ENCODE measurements at places on chromosomes 4 and X.

DNA sequence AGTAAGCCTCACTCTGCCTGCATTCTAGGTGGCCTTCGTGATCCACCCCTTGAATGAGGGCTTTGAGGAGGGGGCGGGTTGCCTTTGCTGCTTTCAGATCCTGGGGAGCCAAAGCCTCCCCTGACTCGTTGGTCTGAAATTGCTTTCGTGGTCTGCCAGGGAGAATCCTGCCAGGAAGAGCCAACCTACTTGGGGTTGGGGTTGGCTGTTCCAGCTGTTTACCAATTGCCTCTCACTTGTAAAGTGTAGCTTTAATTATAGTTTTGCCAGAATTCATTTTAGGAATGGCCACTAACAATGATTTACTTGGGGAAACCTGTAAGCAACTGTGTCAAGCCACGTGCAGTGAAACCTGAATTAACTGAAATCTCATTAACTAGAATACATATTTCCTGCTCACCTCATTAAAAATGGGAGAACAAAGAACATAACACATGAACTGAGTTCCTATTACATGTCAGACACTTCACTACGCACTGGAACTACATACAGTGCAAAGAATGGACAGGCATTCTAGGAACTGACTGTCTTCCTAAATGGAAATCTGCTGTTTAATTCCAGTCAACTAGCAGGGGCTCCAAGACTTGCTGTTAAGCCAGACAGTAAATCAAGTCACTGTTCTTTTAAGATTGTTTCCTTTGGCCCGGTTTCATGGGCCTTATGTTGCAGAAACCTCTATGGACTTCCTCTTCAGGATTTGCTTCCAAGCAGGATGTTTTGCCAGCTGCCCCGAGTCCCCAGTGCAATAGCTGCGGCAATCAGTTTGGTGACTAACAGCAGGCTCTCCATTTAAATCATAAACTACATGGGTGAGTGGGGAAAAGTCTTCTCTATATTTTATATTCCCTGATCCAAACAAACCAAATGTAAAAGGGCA lies 16.4 kb upstream of the NKRF start:
- DNase-seq, result peak; percentile 44

GRCh38 chr4:169164669-169165415 lies 105.9 kb downstream of the SH3RF1 start:
- no peak for DNase-seq

- DNase-seq, result no peak
These were observed 13.4 kb downstream of the PRPS2 start for GRCh38 chrX:12804655-12805054.

- DNase-seq, result peak; percentile 9
These were observed 1.0 kb upstream of the DDX60 start for GRCh38 chr4:168319486-168320019.

GRCh38 chr4:115145393-115146160 lies 32.2 kb upstream of the NDST4 start:
- DNase-seq, result no peak

DNA sequence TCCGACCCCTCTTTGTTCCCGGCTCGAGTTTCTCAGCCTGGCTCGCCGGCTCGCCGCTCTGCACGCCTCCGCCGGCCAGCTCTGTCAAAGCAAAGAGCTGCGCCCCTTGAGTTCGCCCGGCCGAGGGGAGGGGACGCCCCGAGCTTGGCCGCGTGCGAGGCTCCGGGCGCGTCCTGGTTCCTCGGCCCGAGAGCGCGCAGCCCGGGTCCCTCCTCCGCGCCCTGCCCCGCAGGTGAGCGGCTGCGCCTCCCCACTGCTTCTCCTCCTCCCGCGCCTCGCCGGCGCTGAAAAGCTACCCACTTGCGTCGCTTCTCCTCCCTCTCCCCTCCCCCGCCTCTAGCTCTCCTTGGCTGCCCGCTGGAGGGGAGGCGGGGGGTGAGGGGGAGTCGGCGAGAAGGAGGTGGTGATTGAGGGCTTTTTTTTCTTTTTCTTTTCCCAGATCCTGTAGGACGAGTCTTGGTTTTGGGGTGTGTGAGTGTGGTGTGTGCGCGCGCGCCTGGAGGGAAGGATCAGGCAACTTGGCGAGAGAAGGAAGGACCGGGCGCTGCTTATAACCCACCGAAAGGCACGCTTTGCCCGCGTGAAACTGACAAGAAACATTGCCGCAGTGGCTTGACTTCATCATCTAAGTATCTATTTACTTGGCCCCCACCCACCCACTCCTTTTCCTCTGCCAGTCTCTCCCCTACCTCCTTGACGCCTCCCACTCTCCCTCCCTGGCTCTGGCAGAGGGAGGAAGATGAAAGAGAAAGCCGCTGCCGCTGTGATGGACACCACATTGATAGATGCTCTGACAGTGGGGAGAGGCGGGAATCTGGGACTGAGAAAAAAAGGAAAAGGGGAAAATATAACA lies at the start of gene LEF1:
Gene LEF1, minus strand, starts transcription at position 262 of the 853 bp plus-strand sequence. CDS start 1,165 bp downstream, outside the sequence.
- DNase-seq, result no peak

DNA sequence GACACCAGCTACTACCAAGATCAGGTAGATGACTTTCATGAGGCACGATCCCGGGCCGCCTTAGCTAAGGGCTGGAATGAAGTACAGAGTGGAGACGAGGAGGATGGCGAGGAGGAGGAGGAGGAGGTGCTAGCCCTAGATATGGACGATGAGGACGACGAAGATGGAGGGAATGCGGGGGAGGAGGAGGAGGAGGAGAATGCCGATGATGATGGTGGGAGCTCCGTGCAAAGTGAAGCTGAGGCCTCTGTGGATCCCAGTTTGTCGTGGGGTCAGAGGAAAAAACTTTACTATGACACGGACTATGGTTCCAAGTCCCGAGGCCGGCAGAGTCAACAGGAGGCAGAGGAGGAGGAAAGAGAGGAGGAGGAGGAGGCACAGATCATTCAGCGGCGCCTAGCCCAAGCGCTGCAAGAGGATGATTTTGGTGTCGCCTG lies 481 bp downstream of the UTP3 start:
- DNase-seq, result no peak

GRCh38 chrX:107704181-107704580 lies 71.4 kb downstream of the TSC22D3 start:
- DNase-seq, result no peak

- no peak for DNase-seq
These were observed 29.5 kb upstream of the BMPR1B start for GRCh38 chr4:94728056-94728766.

GRCh38 chrX:64842492-64842891 lies 133.8 kb downstream of the ZC4H2 start:
- DNase-seq, result no peak

DNA sequence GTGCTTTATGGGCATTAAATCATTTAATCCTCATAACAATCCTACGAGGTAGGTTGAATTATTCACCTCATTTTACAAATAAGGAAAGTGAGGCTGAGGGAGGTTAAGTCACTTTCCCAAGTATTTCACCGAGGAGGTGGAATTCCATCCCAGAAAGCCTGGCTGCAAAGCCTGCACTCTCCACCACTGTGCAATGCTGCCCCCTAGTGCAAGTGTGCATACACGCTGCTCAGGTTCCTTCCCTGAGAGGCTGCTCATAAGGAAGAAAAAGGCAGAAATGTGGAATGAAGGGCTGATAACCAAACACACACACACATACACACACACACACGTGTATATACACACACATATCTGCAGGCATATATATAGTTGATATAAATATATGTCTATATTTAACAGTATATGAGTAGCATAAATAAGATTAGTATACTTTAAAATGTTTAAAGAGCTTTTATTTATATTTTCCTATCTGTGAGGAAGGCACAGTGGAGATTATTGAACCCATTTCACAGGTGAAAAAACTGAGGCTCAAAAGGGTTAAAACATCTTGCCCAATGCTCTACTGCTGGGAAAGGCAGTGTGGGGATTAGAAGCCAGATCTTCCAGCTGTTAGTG lies 714.5 kb upstream of the TENM3 start:
- peak; percentile 61 for DNase-seq

GRCh38 chrX:110257889-110258288 lies 60.0 kb downstream of the AMMECR1 start:
- DNase-seq, result no peak

DNA sequence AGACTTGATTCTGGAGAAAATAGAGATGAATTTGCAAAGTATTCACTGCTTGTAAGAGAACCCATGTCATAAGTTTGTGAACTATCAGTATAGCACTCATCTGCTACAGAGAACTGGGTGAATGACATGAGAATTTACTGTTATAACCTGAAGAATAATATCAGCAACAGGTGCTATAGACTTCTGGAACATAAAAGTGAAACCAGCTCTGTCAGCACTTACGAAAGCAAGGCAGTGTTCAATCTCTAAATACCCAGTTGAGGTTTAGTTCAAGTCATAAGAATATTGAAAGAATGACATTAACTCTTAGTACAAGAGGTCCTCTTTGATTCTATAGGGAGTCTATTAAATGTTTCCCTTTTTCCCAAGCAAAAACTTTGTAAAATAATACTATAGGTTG lies 232.9 kb upstream of the ANKRD50 start:
- no peak for DNase-seq

DNA sequence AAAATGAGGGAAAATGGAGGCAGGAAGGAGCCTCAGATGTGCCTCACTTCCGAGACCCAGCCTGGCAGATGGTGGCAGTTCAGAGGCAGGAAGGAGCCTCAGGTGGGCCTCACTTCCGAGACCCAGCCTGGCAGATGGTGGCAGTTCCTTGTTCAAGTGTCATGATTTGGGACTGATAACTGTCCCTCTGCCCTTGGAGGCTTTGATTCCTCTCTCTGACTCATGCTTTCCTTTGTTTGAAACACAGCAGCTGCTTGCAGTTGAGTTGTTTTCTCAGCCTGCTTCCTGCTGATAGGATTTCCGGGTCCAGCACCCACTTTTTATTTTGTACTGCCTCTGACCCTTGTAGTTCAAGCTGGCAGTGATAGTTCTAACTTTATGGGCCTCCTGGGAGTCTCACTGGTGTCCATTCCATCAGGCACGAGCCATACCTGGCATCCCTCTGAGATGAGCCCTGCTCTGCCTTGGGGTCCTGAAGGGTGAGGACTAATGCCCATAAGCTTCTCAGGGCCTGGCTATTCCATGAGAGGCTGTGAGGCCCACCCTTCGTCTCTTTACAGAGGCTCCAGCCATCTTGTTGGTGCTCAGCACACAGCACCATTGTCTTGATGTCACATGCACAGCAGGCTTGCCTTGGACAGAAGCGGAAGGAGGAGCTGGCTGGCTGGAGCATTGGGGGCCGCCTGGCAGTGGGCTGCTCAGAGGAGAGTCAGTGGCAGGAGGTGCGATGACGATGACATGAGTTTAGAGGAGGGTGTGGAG lies 13.0 kb downstream of the RGS12 start:
- DNase-seq, result peak; percentile 29

GRCh38 chrX:39169976-39170375 lies 368.7 kb downstream of the MID1IP1 start:
- DNase-seq, result peak; percentile 43

DNA sequence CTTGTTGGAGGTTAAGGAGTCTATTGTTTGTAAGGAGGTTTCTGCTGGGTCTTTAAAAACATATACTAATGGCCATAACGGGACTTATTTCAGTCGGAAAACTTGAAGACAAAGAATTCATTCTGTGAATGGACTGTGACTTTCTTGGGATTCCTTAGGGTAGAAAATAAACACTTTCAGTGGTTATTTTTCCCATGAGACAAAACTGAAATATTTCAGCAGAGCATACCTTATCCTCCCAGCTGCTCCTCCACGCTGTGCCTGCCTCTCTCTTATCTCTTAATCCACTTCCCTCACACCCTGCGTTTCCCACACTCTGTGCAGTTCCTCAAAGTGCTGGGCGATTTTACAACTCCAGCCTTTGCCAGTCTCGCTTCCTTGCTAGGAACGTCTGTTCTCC lies 47.1 kb upstream of the SORBS2 start:
- no peak for DNase-seq

- no peak for DNase-seq
These were observed 7.4 kb upstream of the MGST2 start for GRCh38 chr4:139658185-139658584.

GRCh38 chr4:135239964-135240363 lies 1038.4 kb upstream of the PABPC4L start:
- no peak for DNase-seq

DNA sequence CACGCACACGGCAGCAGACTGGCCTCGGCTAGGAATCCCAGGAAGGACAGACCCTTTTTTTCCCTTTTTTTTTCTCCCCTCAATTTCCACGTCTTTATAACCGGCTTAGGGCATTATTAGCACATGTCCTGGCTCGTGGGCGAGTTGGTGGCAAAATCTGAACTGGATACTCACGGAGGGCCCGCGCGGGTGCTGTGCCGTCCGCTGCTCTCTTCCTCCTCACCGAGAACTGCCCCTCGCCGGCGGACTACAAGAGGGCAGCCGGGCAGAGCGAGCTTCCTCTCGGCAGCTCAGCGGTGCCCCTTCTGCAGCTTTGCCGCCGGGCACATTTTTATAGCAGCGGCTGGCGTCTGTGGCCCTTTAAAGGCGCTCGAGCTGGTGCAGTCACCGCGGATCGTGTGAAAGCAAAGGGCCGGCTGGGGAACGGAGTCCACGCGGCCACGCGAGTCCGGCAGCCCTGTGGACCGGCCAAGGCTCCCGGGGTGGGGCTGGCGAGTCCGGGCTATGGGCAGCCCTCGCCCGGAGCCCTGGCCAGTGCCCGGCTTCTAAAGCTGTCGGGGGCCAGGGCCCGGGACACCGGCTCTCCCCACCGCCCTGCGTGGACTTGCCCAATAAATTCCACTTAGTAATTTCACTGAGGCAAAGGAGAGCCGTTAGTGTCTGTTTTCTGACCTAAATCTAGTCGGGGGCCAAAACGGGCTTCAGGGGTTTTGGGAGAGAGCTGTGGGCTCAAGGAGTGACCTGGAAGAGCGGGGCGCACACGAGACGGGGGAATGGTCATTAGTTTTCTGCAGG lies 1.3 kb upstream of the CITED1 start:
- DNase-seq, result peak; percentile 56

- DNase-seq, result peak; percentile 57
These were observed 16.6 kb downstream of the DCK start for GRCh38 chr4:71009890-71010588.
